ENCODE measurements at places on chromosomes 1 and 21.

DNA sequence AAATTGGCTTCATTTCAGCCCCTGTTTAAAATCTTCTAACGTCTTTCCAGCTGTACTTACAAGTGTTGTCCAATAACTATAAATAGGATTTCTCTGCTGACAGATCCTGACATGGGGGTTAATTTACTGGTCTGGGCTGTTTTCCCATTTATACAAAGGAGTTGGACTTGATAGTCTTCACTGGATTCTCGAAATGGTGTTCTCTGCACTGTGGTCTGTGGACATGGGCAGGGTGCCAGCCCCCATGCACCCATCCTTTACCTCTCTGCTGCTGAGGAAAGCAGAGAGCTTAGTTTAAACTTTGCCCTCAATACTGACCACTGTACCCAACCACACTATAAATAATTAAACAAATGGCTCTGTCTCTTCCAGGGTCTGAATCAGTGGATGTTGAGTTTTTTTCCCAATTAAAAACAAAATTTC, 5.2 kb downstream of the DIO1 start:
- peaks cover 19% of the 10 kb centered on the region for H3K4me1 ChIP-seq
- H3K27ac ChIP-seq, result peak overlapping the region; percentile 6
- no peak overlapping the region for H3K4me3 ChIP-seq
- no peaks in the 10 kb centered on the region for H3K27me3 ChIP-seq
- peak; percentile 85 for DNase-seq
- no peaks in the 10 kb centered on the region for H3K36me3 ChIP-seq

GRCh38 chr1:173422456-173422976, 54.6 kb upstream of the PRDX6 start:
- no peak overlapping the region for H3K27ac ChIP-seq
- H3K4me1 ChIP-seq, result no peaks in the 10 kb centered on the region
- DNase-seq, result no peak
- no peak overlapping the region for H3K4me3 ChIP-seq
- no peaks in the 10 kb centered on the region for H3K36me3 ChIP-seq

- H3K4me3 ChIP-seq, result no peak overlapping the region
- H3K36me3 ChIP-seq, result no peaks in the 10 kb centered on the region
- H3K27me3 ChIP-seq, result no peaks in the 10 kb centered on the region
- H3K4me1 ChIP-seq, result peaks cover 5% of the 10 kb centered on the region
Observed at GRCh38 chr21:39117440-39117970, 65.7 kb downstream of the PSMG1 start.

DNA sequence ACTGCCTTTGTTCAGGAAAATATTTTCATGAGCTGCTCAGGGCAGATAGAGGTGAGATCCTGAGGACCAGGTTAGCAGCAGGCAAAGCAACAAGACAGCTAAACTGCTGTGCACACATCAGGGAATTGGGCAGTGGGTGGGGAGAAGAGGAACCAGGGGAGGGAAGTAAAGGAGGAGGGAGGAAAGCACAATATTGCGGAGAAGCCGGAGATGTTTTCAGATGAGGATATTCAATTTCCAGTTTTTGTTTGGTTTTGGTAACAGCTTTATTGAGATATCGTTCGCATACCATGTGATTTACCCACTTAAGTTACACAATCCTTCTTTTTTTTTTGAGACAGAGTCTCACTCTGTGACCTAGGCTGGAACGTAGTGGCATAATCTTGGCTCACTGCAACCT, 34.5 kb downstream of the EPHA10 start:
- no peak overlapping the region for H3K27ac ChIP-seq
- peaks cover 27% of the 10 kb centered on the region for H3K36me3 ChIP-seq
- no peak overlapping the region for H3K4me3 ChIP-seq

GRCh38 chr1:41161846-41162245, 80.3 kb downstream of the SCMH1 start:
- no peak for DNase-seq
- H3K4me3 ChIP-seq, result no peak overlapping the region
- peaks cover 17% of the 10 kb centered on the region for H3K36me3 ChIP-seq
- H3K27ac ChIP-seq, result no peak overlapping the region
- H3K27me3 ChIP-seq, result no peaks in the 10 kb centered on the region

GRCh38 chr1:65056234-65056633, 89.9 kb upstream of the JAK1 start:
- no peaks in the 10 kb centered on the region for H3K27me3 ChIP-seq
- H3K27ac ChIP-seq, result no peak overlapping the region
- no peak overlapping the region for H3K4me3 ChIP-seq

Data from spinal cord (tissue), 10 donors.